ENCODE measurements at places on chromosomes 13 and 19.
A peak's percentile ranks its signal among the peaks of the same experiment; 100 is the strongest.

DNA sequence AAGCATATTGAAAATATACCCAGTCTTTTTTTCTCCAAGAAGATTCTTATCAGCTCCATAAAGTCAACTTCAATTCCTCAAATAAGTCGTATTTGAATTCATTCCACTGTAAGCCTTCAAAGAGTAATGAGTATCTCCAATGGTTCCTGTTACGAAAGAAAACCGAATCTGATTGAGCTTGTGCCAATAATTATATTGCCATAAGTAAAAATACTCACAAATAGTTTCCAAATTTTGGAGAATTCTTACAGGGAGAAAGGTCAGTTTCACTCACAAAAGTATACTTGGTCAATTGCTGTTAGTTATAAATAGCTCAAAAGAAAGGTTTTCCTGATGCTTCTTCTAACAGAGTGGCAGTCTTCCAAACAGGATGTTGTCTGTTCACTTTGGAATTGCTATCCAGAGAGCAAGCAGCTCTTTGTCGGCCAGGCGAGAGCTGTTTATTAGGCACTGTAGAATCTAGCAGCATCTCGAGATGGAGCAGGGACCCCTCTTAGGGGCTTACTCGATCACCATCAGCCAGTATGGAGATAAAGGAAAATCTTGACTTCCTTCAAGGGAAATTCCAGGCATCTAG, 13.5 kb downstream of the ERICH4 start:
- DNase-seq: no peak

DNA sequence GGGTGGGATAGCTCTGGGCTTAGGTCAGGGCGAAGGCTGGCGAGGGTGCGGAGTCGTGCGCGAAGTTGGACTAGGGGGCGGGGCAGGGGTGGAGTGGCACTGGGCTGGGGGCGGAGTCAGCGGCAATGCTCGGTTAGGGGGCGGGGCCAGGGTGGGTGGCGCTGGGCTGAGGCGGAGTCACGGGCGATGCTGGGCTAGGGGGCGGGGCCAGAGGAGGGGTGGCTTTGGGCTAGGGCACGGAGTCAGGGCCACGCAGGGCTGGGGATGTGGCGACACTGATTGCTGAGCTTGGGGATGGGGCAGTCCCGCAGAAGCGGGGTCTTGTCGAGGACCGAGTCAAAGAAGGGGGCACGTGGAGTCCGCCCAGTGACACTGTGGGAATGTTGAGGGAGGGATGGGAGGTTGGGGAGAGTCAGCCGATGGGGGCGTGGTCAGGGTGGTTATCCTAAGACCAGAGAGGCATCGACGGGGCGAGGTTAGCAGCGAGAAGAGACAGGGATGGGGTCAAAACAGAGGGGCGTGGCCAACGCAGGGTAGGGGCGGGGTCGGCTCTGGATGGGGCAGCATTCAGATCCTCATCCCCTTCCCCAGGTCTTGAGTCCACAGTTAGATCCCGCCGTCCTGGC, 8.7 kb downstream of the HOMER3 start:
- peak; percentile 48 for DNase-seq

DNA sequence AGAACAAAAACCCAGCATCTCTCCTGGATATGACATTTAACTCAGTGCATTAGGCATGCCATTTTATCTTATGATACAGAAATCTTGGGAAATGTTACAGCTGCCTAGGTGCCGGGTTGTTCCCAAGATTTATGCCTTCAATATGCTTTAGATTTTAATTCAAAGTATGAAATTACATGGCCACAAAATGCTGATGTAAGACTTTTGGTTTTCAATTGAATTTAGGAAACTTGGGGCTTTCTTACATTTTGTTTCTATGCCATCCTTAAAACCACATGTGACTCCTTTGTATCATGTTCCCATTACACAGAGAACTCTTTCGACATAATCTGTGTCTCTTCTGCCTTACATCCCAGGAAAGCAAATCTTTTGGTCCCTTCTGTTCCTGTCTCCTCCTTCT, 83.9 kb downstream of the CCNA1 start:
- DNase-seq: no peak

DNA sequence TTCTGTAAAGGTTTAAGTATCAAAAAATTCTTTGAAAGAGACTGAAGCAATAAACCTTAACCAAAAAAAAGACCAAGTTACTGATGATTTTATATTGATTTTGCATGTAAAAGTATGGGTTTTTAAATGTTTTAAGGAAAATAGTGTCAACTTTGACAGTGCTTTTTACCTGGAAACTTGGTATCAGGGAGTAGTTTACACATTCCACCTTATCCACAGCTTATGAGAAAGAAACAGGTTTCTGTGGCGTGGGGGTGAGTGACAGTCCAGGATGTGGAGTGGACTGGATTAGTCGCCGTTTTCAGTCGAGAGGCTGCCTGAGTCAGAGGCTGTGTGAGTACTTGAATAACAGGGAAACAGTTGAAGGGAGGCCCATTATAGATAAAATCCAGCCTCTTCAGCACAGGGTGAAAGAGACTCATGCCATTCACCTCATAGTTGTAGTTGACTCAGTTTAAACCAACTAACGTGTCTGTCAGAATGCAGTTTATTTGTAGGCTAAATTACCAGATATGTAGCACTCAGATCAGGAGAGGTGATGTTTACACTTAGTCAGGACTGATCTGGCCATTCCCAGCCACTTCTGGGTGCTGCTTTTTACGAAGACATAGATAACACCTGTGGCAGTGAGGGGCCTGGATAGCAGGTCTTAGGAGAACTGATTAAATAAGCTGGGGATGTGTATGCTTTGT, 595 bp upstream of the GPR183 start:
- DNase-seq: no peak

DNA sequence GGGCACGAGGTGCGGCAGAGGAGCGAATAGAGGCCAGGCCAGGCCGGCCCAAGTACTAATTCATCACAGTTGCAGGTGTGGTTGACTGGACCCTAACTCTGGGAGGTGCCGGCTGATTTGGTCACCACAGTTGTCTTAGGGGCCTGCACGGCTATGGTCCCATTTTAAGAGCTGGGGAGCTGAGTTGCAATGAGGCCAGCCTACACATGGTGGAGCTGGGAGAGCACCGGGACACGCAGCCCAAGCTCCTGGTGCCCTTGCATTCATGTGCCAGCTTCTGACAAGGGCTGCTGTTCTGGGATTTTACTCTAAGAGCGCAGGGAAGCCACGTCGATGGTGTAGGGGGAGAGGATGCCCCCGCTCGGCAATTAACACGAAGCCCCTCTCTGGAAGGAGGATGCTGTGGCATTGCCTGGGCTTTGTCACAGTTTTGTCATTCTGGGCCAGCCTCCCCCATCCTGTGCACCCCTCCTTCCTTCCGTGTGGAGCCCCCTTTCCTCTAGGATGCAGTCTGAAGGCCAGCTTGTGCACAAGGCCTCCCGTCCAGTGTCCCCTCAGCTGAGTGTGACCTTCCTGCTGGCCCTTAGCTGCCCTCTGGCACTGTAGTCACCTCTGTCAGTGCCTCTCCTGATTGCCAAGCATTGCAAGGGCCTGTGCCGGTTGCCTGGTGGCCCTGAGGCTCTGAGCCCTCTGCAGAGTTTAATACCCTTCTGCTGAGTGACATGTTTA, 109.4 kb upstream of the C1QTNF9B start:
- DNase-seq: no peak

GRCh38 chr19:30076751-30077670, 135.0 kb downstream of the URI1 start:
- no peak for DNase-seq
